ENCODE measurements at places on chromosomes 1 and 21.

DNA sequence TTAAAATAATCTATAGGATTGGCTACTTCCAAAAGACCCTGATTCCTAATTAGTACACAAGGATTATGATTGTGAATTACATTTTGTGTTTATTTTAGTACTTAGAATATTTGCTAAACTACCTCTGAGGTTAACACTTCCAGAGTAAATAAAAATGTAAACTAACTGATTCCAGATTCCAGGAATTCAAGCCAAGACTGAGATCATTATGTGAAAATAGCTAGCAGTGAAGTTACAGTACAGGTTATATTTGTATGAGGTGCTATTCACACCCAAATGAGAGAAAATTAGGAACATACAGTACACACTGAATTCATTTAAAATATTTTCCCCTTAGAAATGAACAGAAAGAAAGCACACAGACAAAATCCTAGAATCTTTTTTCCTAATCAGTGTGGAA lies 28.8 kb downstream of the TTLL7 start:
- no peak for DNase-seq

GRCh38 chr1:228530951-228531731 lies 44.0 kb downstream of the RNF187 start:
- no peak for DNase-seq

GRCh38 chr21:29072873-29073221 lies 601 bp downstream of the CCT8 start:
- DNase-seq, result no peak

GRCh38 chr1:170365331-170365730 lies 166.6 kb upstream of the GORAB start:
- no peak for DNase-seq

DNA sequence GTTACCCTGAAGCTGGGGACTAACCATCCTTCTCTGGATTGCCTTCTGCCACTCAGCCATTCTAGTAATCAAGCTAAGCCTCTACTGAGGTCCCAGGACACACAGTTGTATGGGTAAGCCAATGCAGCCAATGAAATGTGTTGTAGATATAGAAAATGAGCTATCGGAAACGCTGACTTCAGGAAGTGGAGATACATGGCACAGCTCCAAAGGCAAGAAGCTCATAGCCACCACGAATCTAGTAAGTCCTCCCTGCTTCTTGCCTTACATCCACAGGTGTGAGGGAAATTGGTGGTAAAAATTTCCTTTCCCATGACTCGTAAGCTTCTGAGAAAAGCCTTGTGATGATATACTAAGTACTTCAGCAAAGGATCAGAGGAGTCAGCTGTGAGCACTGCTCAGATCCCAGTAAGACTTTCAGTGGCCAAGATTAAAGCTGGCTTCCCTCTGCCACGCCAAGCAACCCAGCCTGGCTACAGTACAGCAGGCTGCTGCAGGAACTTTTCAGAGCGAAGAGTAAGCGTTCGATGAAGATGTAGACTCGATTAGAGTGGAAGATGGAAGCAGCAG lies 117.7 kb downstream of the SIM2 start:
- DNase-seq, result no peak

- DNase-seq, result no peak
These were observed 977.9 kb downstream of the ADGRL2 start for GRCh38 chr1:82778612-82779011.

DNA sequence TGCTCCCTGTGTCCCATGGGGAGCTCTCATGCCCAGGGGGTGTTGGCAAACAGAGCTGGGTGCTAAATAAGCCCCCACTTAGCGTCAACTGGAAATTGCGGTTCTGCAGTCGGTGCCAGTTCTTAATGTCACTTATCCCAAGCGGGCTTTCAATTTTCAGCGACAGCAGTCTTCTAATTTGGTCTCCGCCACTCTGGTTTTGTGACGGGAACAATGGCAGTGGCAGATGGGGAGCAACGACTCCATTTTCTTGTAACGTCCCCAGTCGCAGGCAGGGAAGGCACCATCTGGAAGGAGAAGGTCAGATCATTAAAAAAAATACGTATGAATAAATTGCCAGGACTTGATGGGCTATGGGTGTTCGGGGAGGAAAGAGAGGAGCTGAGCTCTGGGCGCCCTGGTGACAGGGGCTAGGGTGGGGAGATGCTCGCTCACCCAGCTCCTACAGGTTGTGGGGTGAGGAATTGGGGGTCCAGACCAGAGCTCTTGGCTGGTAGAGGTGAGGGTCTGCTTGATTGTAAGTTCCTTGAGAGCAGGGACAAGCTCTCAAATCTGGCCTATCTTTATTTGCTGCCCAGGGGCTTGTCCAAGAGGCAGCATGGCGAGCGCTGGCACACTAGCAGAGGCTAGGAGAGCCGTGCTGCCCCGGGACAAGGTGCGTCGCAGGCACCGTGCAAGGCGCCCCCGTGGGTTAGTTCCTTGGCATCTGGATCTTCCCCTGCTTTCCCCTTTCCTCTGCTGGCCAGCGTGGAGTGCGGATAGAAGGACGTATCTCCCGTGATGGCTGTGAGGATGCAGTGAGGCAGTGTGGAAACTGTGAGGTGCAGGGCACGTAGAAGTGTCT lies 105.8 kb downstream of the ARHGEF10L start:
- no peak for DNase-seq

- no peak for DNase-seq
These were observed 4.4 kb upstream of the PGBD5 start for GRCh38 chr1:230430499-230430898.

GRCh38 chr1:193113992-193114332 lies 7.9 kb upstream of the CDC73 start:
- no peak for DNase-seq

- DNase-seq, result no peak
These were observed 20.7 kb upstream of the ABCB10 start for GRCh38 chr1:229579059-229579673.

DNA sequence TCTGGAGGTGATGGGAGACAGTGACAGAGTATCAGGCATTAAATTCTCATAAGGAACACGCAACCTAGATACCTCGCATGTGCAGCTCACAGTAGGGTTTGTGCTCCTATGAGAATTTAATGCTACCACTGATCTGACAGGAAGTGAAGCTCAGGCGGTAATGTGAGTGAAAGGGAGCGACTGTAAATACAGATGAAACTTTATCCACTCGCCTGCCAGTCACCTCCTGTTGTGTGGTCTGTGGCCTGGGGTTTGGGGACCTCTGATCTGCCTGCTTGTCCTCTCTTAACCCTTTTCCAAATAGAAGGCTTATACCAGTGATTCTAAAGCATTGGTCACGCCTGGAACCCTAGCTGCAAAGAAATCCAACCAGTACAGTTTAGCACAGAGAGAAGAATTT lies 15.3 kb downstream of the GABPA start:
- no peak for DNase-seq

- DNase-seq, result no peak
These were observed 21.7 kb downstream of the LHX4 start for GRCh38 chr1:180251526-180252305.

- no peak for DNase-seq
These were observed 1.5 kb upstream of the PRDX6 start for GRCh38 chr1:173475564-173476196.

GRCh38 chr1:13751458-13751871 lies 51.5 kb downstream of the PRDM2 start:
- no peak for DNase-seq

GRCh38 chr21:42361286-42361685 lies 5.0 kb downstream of the TFF1 start:
- no peak for DNase-seq

GRCh38 chr1:117793413-117793812 lies 136.0 kb downstream of the GDAP2 start:
- no peak for DNase-seq

- no peak for DNase-seq
These were observed 19.0 kb upstream of the PIGV start for GRCh38 chr1:26768755-26769154.

- no peak for DNase-seq
These were observed 62.6 kb upstream of the CLDN14 start for GRCh38 chr21:36542312-36543101.

DNA sequence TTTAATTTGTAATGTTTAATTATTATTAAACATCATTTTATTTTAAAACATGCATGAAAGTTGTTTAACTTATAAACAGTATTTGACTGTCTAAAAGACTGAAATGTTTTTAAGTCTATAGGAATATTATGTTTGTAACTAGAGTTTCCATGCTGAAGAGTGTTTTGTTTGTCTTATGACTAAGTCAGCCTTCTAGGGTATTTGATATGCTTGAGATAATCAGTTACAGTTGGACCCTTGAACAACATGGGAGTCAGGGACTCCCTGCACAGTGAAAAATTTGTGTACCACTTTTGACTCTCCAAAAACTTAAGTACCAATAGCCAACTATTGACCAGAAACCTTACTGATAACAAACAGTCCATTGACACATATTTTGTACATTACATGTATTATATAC lies 45.5 kb upstream of the KANK4 start:
- DNase-seq, result no peak

- DNase-seq, result no peak
These were observed 137.0 kb downstream of the PLPP3 start for GRCh38 chr1:56442290-56442877.

DNA sequence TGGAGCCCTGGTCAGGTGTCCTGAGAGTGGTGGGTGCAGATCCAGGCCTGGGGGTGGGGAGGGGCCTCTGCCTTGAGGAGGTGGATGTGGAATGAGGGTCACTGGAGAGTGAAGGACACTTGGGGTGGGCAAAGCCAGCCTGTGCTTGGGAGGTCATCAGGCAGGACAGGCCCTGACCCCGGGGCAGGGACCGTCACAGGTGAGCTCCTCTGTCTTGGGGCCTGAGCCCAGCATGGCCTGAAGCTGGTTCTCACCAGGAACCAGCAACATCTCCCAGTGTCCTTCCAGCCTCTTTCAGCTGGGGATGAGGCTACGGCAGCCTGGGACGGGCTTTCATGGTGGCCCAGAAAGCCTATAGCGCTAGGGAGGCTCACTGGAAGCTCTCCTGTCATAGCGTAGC lies 831 bp upstream of the KRTAP10-2 start:
- DNase-seq, result no peak

- DNase-seq, result no peak
These were observed 142.6 kb downstream of the SMYD3 start for GRCh38 chr1:246364415-246364941.

GRCh38 chr1:8603220-8603616 lies 214.2 kb downstream of the RERE start:
- DNase-seq, result no peak

DNA sequence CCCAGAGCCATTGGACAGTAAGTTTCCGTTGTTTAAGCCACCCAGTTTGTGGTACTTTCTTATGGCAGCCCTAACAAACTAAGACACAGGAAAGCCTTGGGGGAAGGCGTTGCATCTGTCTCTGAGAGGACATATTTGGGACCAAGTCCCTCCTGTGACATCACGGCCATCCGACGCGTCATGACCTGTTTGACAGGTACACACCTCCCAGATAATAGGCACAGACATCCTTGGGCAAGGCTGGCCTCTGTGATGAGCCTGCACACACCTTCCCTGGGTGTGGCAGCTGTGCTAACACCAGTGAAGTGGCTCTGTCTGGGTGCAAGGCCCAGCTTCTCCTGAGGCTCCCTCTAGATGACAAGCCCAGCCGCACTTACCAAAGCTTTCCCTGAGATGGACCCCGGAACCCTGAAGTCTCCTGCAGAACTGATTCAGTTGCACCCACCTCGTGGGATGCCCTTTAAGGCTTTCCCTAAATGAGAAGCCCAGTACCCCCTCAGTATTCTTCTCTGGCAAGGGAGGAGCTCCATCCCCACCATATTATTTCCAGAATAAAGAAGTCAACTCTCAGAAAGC lies 136.5 kb downstream of the ZSCAN20 start:
- DNase-seq, result no peak

DNA sequence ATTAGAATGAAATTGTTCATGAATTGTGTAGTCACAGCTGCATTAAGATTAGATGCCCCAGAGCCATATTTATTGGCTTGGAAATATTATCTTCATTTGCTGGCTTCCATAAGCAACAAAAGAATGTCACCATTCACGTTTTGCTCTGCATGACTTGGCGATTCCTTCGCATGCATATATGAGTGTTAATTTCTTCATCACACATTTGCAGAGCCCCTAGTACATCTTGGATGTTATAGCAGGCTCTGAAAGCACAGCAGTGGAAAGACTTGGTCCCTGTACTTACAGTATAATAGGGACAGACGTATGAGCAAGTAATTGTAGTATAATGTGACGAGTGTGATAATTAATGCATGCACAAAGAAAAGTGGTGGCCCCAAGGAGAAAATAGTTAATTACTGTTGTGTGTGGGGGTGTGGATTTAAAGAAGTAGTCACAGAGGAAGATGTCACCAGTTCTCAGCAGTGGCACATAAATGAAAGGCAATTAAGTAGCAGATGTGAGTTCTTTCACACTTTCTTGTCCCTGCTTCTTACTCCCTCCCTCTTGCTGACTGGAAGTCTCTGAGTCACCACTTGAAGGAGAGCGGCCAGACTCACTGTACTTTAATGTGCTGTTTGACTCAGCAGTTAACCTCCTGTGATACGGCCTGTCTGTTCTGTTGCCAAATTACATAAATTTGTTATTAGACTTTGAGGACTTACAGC lies 21.0 kb downstream of the S100A10 start:
- DNase-seq, result peak; percentile 9

DNA sequence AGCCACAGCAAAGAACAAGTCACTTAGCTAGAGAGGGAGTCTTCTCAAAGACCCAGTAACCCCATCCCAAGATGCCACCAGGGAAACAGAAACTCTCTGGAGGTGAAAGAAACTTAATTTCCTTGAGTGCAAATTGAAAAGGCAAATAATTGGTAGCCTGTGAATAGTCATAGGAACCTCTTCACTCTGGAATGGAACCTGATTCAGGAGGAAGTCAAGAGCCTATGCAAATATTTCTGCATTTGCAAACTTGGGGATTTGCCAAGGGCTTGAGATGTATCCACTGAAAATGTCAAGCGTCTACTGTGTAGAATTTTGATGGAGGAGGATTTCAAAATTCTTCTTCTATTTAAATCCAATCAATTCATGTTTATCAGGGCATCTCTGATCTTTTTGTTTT lies 5.7 kb downstream of the HIVEP3 start:
- DNase-seq, result no peak

DNA sequence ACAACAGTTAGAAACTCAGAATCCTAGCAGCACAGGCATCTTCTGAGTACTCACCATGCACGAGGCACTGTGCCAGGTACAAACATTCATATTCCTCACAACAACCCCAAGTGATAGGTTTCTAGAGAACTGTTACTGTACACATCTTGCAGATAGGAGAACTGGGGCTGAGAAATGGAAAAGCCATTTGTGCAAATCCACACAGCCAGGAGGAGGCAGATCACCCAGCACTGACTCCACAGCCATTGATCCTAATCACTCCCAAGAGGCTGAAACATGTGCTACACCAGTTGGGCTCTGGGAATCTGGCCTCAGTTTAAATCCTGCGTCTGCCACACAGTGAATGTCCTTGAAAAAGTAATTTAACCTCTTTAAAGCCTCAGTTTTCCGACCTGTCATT lies 151.0 kb downstream of the ST6GALNAC5 start:
- no peak for DNase-seq

- DNase-seq, result no peak
These were observed 7.0 kb upstream of the TUT4 start for GRCh38 chr1:52559875-52560274.

GRCh38 chr1:78996791-78997190 lies 9.7 kb downstream of the ADGRL4 start:
- no peak for DNase-seq

- no peak for DNase-seq
These were observed 102.5 kb upstream of the KIF26B start for GRCh38 chr1:245052258-245052657.

GRCh38 chr1:8988618-8988967 lies 37.6 kb downstream of the SLC2A7 start:
- no peak for DNase-seq
